ENCODE measurements at places on chromosomes 12 and 14.

DNA sequence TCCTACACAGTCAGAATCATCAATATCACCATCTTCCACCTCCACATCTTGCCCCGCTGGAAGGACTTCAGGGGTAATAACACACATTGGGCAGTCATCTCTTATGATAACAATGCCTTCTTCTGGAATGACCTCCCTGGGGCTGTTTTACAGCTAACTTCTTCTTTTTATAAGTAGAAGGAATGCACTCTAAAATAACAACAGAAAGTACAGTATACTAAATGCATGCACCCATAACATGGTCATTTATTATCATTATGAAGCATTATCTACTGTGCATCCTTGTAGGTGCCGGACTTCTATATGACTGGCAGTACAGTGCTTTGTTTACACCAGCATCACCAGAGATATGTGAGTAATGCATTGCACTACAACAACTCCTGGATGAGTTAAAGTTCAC lies 19.0 kb upstream of the NUAK1 start:
- no peak for DNase-seq

- DNase-seq, result no peak
These were observed 17.1 kb upstream of the CTDSP2 start for GRCh38 chr12:57863676-57864075.

DNA sequence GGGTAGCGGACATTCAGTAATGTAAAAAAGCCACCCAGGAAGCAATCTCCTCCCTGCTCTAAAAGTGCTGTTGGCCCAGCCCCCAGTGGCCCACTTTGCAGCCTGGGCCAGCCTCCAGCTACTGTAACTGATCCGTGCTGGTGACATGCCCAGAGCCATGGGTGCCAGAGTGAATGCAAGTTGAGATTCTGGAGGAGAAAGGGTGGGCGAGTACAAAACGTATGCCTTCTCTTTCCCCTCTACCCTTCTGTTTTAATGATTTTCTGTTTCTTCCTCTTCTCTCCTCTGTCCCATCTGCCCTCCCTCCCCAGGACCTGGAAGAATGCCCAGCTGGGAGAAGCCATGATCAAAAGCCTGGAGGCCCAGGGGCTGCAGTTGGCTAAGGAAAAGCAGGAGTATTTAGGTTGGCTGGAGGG lies 16.9 kb downstream of the PLEKHD1 start:
- DNase-seq, result no peak

GRCh38 chr12:117685110-117685926 lies 283.5 kb downstream of the KSR2 start:
- DNase-seq, result no peak

GRCh38 chr14:34064349-34064748 lies 113.5 kb upstream of the EGLN3 start:
- DNase-seq, result no peak

GRCh38 chr12:89593233-89593632 lies 67.4 kb upstream of the POC1B start:
- no peak for DNase-seq

GRCh38 chr14:105142651-105143450 lies 25.7 kb downstream of the JAG2 start:
- DNase-seq, result no peak

Measured in cortex of kidney (tissue), 1 donor.